ENCODE measurements at places on chromosomes 3 and 15.

DNA sequence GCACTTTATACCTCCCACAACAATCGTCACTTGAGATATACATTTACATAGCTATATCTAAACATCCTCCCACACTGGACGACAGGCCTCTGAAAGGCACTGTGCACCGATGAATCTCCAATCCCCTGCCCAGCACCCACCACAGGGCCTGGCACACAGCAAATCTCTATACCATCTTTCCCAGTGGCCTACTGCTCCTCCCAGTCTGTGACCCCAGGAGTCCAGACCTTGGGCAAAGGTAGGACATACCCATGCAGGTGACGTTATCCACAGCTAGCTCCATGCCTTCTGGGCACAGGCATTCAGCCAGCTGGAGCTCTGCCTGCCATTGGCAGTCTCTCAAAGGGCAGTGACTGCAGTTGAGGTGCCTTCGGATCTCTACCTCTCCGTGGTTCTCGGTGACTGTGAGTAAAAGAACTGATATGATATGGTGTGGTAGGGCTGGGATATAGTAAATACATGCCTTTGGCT is 5.8 kb downstream of the LTK start:
- no peak for DNase-seq

DNA sequence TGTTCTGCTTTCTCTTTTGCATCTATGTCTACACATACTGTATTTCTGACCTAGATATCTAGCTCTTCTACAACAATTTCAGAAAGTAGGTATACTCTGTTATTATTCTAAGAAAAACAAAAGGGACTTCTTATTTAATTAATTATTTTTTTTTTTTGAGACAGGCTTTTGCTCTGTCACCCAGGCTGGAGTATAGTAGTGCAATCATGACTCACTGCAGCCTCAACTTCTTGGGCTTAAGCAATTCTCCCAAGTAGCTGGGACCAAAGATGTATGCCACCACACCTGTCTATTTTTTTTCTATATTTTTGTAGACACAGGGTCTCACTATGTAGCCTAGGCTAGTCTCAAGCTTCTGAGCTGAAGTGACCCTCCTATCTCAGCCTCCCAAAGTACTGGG is 130.6 kb downstream of the MBNL1 start:
- DNase-seq, result no peak

DNA sequence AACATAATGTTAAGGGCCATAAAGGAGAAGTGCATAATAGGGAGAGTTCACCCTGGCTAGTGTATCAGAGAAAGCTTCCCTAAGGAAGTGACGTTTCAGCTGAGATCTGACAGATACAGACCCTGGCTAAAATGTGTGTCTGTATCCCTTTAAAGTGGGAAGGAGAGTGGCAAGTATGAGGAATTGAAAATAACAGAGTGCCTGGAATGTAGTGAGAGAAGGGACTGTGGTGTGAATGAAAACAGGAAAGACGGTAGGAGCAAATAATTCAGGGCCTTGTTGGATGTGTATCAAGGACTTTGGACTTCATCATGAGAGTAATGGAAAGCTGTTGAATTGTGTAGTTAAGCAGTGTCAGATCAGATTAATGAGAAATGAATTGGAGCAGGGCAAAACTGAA is 30.5 kb downstream of the NEO1 start:
- no peak for DNase-seq

DNA sequence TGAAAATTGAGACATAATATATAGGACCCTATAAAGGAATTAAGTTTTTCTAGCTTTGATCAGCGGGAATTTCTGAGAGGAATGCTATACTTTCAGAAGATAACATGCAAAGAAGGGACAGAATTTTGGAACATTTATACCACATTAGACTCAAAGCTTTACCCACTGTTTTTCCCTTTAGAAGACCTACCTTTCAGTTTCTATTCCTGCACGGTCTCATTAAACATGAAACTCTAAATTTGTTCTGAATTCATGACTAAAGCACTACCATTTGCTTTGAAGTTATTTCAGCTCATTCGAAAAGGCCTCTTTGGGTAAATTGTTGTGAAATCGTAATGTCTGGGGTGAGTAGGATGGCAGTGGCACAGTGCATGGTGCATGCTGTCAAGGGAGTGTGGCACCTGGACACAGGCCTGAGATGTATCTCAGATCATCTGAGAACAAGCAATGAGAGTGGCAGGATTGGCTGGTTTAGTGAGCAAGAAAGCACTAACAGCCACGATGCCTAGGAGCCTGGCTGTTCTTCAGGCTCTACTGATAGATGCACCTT is 42.5 kb downstream of the CHCHD4 start:
- DNase-seq, result no peak

DNA sequence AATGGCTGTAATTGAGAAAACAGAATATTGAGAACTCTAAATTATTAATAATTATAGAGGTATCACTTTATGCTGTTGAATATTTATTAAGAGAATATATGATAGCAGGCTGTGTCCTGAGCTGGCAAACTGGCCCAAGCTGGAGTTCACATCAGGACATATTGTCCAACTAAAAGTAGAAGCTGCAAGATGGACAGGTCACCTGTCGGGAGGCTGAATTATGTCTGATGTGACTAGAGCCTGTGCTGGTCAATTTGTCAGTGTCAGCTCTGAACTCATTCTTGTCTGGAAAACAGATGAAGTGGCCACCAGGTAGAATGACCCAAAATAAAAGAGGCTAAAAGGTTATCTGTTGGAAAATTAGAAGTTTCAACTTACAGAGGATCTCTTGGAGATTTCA is 392.2 kb downstream of the LRTM1 start:
- no peak for DNase-seq

GRCh38 chr15:100726070-100726420 is 123.7 kb downstream of the ASB7 start:
- no peak for DNase-seq

DNA sequence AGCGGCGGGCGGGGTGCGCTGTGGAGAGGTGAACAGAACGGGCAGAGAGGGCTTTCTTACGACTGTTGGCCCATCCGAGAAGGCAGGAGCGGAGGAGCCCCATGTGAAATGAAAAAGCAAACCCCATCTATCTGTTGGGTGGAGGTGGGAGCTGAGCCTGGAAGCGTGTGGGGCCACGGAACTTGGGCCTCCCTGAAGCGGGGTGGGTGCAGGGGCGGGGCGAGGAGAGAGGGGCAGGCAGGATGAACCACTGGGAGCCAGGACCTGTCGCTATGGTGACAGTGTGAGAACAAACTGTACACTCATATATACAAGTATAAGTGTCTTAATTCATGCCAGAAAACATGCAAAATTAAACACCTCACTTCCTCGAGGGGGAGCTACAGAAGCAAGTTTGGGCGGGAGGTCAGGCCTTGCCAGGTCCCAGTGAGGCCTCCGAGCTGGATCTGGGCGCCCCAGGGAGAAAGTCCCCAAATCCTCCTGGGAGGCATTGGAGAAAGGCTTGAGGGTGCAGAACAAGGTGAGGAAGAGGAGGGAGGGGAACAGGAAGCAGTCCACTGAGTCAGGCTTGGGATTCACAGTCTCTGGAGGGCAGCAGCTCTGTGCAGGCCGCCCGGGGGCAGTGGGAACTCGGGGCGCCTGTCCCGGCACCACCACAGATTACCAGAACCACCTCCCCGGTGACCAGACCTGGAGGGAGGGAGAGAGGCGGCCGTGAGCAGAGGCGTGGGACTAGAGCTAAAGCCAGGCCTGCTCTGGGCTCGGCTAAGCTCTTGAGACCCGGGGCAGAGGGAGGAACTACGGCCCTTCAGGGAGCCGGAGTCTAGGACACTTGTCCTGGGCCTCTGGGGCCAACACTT is 34.8 kb downstream of the RBPMS2 start:
- DNase-seq, result no peak

Measured in stimulated activated CD8-positive, alpha-beta memory T cell treated with anti-CD3 and anti-CD28 coated beads, Interleukin-4, amount 100 ng/mL, for 1 hour (primary cell).